NCI-H82 (cell line): ENCODE measurements at places on chromosomes 7 and 10.

DNA sequence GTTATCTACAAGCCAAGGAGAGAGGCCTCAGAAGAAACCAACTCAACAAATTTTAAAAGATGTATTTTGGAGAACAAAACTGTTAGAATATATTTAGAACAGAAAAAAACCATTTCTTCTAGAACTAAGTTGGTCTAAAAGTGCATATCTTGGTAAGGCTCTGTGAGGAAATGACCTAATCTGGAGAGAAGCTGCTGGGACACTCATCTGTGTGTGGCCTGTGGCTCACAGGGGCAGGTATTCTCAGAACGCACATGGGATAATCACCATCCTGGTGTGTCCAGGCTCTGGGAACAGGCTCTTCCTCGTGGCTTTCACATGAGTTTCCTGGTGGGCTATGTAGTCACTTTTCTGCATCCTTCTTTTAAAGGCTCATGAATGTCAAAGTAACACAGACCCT lies 38.1 kb upstream of the PRSS1 start:
- DNase-seq: no peak

- DNase-seq: no peak
Measured at GRCh38 chr7:14009453-14010418, 20.3 kb upstream of the ETV1 start.

- no peak for DNase-seq
Measured at GRCh38 chr10:76114581-76115001, 683.2 kb downstream of the LRMDA start.

DNA sequence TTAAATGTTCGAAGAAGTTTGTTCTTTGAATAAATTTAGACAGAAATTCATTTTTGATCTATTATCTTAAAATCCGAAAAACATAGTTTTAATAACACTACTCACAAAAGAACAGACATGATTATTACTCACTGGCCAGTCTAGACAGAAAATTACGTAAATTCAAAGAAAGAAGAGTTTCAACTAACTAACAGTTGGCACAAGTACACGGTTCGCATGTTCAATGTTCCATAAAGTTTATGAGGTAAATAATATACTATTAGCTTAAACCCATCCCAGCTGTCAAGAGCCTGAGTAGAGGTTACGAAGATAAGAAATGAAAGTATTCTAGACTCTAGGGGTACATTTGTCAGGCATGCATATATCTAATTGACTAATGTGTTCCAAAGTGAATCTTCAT lies 151.8 kb upstream of the ASAH2 start:
- no peak for DNase-seq

DNA sequence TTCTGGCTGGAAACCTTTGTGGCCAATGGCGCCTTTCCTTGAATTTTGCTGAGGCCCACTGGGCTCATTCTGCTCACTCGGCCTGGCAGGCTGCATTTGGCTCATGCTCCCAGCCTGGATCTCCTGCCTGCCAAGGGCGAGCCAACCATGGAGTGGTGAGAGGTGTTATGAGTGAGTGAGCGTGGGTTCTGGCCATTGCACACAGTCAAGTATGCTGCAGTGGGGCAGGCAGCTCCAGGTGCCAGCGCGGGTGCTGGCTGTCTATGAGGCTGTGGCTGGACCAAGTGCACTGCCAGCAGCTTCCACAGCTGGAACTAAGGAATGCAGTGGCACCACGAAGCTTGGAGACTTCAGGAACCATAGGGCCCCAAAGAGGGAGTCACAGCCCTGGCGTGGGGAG lies 42.2 kb upstream of the TUBB8 start:
- no peak for DNase-seq

DNA sequence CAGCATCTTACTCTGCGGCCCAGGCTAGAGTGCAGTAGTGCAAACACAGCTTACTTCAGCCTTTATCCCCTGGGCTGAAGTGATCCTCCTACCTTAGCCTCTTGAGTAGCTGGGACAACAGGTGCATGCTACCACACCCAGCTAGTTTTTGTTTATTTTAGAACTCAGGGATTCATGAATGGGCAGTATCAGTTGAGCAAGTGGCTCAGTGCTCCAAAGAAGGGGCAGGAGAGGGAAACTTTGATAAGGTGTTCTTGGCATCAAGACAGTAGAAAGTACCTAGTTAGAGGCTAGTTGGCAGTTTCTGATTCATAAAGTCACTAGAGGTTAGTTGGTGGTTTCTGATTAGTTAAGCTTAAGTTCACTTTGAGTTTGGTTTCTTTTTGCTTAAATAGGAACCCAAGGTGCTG lies 18.4 kb downstream of the TRIM24 start:
- DNase-seq: no peak

GRCh38 chr7:12771378-12771877 lies 84.0 kb downstream of the ARL4A start:
- no peak for DNase-seq

DNA sequence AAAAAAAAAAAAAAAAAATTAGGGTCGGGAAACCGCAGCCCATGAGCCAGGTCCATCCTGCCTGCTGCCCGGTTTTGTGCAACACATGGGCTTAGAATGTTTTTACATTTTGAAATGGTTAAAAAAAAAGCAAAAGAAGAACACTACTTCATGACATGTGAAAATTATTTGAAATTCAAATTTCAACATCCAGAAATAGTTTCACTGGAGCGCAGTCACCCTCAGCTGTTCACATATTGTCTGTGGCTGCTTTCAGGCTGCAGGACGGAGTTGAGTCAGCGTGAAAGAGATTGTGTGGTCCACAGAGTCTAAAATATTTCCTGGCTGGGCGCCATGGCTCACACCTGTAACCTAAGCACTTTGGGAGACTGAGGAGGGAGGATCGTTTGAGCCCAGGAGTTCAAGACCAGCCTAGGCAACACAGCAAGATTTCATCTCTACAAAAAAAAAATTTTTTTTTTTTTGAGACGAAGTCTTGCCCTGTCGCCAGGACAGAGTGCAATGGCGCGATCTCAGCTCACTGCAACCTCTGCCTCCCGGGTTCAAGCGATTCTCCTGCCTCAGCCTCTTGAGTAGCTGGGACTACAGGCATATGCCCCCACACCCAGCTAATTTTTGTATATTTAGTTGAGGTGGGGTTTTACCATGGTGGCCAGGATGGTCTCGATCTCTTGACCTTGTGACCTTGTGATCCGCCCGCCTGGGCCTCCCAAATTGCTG lies 63.9 kb upstream of the ECHDC3 start:
- no peak for DNase-seq

GRCh38 chr7:44279286-44279685 lies 46.1 kb downstream of the CAMK2B start:
- DNase-seq: no peak

DNA sequence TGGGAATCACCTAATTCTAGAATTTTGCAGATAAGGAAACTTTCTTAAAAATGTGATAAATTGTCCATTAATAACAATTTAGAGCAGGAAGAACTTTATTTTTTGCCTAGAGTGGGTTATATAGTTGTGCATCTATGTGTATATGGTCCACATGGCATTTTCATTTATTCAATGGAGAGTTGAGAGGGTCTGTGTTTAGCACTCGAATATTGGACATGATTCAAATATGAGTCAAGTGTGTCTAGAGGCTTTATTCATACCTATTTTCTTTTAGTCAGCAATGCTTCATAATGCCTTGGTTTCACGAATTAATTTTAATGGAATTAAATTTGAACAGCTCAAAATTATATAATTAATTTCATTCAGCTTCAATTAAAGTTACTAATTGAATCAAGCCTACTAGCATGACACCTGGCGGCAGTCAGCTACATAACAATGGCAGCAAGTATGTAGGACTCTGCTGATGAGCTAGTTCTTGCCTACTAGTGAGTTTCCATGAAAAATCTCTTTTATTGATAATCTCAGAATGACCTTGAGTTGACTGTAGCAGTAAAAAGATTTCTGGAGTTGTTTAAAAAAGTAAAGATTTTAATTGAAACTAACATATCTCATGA lies 17.7 kb downstream of the MDFIC start:
- no peak for DNase-seq

- no peak for DNase-seq
Measured at GRCh38 chr10:133090654-133091053, 2.9 kb downstream of the ADGRA1 start.

DNA sequence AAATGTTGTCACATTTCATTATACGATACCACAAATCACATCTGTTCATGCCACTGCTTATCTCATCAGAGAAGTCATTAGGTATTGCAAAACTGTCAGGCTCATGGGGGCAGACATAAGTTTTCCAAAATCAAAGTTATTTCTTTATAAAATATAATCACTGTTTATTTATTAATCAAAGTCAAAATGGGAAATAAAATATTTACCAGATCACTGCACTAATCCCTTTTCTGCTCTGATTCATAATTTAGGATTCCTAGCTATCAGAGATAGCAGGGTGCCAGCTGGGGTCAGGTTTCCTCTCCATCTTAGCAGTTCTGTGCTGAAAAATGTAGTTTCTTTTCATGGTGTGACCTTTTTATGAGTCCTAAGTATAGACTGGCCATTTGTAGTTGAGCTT lies 117.7 kb upstream of the LANCL2 start:
- no peak for DNase-seq

DNA sequence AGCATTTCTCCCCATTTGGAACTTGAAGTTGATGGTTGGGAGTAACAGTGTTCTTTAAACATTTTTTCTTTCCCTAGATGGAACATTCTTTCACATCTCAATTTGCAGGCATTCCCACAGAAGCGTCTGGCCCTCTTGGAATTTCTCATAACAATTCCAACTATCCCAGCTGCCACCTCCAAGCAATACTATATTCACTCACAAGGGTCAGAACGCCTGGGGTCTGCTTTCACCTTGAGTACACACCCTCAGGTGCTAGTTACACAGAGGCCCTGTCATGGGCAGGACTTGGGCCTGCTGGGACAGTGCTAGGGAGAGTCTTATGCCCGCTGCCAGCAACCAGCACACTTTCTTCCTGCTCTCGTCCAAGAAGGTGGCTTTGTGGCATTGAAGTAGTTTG lies 136.5 kb downstream of the JCAD start:
- no peak for DNase-seq

GRCh38 chr7:125218076-125218475 lies 288.5 kb upstream of the POT1 start:
- no peak for DNase-seq

DNA sequence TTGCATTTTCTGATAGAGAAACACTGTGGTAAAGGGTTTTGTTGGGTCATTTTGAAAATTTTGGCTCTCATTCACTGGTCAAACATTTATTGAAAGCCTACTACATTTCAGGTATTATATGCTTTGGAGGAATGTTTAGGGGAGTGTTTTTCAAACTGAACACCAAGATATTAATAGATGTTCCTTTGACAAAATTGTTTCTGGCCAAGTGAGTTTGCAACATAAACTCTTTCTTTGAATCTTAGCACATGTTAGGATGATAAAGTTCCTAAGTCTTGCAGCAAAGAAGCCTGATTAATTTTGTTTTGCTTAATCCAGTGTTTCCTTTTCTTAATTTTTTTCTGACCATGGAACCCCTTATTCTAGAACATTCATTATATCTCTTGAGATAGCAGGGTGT lies 232.5 kb upstream of the PHYHIPL start:
- DNase-seq: no peak

DNA sequence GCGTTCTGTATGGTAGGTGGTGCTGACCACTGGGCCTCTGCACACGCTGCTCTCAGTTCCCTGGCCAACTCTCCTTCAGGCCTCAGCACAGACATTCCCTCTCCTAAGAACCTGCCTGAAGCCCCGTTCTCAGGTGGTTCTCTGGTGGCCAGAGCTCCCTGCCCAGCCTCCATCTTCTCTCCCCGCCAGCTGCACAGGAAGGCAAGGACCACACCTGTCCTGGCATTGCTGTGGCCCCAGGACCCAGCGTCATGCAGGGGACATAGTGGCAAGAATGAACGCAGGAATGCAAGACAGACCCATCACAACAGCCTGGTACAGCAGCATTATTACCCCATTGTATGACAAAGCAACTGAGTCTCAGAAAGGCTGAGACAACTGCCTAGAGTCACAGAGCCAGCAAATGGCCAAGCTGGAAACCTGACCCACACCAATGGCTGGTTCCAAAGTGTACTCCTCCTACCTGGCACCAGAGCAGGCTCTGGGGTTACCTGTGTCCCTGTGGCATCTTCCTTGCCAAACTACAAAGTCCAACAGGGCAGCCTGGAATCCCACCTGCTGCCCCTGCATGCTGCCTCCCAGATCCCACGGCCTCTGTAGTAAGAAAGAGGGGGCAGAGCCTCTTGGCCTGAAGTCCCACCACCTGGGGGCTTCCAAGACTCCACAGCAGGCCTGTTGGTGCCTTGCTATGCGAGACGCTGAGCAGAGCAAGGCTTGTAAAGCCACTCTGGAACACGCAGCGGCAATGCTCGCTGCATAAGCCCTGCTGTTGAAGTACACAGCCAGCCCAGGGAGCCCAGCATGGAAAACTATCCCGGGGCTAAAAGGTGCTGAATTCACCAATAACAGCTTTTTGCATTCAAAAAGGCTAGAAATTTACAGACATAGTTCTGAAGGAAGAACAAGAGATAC lies 73.3 kb downstream of the CHST15 start:
- DNase-seq: no peak

GRCh38 chr7:53811555-53812079 lies 730.6 kb upstream of the VSTM2A start:
- DNase-seq: no peak

GRCh38 chr10:59752278-59752940 lies 846 bp downstream of the MRLN start:
- DNase-seq: peak; percentile 37

- DNase-seq: no peak
Measured at GRCh38 chr10:87713707-87714106, 54.0 kb downstream of the PAPSS2 start.

DNA sequence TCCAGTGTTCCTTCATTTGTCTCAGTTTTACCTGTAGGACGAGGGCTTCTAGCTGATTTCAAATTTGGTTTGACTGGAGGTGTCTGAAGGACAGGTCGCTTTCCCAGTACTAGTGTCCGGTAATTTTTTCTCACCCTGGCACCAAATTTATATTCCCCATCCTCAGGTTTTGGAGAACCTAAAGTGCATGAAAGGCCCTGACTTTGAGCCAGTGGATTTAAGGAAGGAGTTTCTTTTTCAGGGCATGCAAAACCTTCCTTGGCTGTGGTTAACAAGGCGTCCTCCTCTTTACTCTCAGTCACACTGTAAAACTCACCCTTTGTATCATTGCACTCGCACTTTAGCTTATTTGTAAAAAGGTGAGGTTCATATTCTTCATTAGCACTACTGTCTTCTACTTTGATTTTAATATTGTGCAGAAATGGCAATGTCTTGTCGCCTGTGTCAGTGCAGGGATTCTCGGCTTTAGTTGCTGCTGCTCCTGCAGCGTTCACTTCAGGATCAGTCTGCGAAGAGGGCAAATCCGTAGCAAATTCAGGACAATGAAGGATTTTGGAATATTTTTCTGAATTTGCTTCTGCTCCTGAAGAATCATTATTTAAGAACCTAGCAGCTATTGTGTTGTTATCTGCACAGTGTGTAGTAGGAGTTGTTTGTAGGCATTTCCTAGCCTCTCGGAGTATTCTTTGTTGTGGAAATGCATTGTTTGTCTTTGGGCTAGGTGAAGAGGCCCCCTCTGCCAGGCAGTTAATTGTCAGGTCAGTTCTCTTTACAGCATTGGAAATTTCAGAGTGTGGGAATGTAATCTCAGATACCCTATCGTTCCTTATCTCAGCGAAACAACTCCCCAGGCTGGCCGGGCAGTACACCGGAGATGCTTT lies 9.9 kb downstream of the SKIDA1 start:
- DNase-seq: no peak

- no peak for DNase-seq
Measured at GRCh38 chr7:89165421-89165820, 369.9 kb upstream of the TEX47 start.

- DNase-seq: no peak
Measured at GRCh38 chr10:88270871-88271713, 312.0 kb downstream of the RNLS start.
